Stimulated activated memory B cell treated with anti-CD40 and anti-IgM and Interleukin-4, amounts not matched to agents 10 μg/mL and 1 μg/mL and 100 μg/mL, for 72 hours (primary cell): ENCODE measurements at places on chromosomes 1 and 21.
A peak's percentile ranks its signal among the peaks of the same experiment; 100 is the strongest.

- no peak for ATAC-seq
Observed at GRCh38 chr1:197961449-197961848, 44.3 kb downstream of the LHX9 start.

- ATAC-seq = no peak
Observed at GRCh38 chr1:84286071-84286470, 15.4 kb upstream of the SAMD13 start.

DNA sequence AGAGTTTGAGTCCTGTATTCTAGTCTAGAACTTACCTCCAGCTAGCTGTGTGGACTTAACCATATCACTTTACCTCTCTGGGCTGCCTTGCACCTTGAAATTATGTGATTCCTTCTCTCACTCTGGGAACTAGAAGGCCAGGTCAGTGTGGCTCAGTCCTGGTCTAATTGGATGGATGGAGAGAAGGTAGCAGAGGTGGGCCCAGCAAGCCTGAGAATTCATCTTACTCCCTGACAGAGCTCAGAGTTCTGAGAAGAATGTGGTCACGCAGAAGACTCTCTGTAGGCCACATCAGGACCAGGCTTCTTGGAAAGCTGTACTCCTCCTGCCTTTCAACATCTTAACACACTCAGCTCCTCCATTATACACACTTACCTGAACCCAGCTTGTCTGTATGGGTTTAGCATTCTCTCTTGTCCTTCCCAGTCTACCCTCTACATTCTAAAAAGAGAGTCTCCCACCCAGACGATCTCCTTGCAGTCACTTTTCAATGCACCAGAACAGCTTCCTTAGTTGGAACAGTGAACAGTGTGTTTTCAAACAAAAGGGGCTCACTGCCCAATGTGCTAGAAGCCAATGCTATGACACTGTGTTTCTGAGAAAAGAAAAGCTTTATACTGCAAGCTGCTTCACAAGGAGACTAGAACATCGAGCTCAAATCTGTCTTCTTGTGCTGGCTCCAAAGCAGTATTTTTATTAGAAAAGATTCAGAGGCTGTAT lies 60.5 kb downstream of the CAPN9 start:
- no peak for ATAC-seq

DNA sequence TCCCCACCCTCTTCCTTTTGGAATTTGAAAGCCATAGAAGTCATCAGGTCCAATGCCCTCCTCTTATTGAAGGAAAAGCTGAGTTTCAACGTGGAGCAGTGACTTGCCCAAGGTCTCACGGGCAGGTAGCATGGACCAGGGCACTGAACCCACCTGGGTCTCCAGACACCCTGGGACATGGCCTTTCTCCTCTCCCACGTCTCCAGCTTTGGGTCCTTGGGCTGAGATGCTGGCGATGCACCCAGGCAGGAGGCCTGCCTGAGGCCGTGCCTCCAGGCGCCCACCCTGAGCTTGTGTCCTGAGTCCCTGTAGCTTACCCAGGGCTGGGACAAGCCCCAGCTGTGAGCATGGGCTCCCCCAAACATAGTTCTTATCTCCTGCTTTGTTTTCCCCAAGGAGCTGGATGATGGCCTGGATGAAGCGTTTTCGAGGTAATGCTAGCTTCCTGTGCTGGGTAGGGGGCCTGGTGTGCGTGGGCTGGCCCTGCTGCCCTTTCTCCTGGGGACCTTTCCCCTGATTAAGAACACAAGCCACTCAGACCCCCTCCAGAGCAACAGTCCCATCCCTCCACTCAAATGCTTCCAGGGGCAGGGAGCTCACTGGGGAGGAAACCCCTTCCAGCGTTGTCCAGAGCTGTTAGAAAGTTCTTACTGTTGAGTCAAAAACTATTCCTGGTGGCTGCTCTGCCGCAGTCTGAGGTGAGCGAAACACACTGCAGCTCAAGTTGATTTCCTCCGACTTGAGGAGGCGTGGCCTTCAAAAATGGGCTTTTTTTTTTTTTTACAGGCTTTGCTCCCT lies 21.6 kb downstream of the LDLRAP1 start:
- ATAC-seq = no peak

DNA sequence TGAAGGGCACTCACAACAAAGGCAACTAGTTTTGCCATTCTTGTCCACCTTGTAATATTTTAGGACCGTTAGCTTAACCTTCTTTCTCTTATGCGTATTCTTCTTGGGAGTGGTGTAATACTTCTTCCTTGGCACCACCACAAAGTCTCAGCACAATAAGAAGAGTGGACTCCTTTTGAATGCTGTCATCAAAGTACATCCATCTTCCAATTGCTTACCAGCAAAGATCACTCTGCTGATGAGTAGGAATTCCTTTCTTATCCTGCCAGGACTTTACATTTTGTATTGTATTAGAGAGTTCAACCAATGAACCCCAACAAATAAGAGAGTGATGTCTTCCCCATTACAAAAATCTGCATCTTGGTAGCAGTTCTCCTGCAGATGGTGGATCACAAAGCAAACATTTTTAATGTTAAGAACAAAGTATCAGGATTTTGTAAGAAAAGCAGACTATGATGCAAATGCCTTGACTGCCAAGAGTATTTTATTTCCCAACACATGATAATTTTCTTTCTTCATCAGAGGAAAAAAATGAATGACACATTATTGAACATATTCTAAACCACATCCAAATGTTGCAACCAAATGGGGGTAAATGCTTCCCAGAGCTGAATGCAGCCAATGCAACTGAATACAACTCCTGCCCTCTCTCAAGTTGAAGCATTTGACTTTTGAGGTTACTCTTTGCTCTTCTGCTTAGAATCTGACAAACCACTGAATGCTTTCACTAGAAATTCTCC lies 5.1 kb upstream of the ARNT start:
- ATAC-seq = no peak

DNA sequence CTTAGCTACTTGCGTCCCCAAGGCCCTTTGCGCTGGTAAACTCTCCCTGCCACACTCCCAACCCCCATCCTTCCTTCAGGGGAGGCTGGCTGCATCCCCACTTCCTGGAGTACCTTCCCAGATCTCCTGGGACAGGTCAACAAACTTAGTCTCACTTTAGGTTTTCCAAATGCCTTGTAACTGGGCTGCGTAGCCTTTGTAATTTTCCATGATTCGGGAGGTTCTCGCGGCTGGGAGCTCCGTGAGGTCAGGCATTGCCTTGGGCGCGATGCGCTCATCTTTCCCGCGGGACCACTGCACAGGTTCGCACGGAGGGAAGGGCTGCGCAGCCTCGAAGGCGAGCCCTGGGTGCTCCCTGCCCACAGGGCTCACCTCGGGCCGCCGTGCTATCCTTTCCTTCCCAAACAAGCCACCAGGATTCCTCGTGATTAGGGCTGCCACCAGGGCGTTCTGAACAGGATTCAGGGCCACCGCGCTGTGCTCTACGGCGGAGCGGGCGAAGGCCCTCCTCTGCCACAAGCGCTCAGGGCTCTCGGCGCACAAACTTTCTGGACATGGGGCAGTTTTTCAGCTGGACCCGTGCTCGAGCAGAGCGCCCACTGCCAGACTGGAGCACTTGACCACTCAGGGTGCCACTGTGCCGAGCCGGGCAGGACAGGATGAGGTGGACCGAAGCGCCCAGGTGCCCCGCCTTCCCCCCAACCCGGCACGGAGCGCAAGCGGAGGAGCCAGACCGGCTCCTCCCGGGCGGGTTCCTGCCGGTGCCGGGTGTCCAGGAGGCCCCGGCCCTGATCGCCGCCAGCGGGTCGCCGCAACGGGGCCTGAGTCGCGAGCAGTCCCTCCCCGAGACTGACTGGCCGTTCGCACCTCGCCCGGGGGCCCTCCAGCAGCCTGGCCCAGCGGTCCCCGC lies 1.1 kb downstream of the TMPRSS2 start:
- no peak for ATAC-seq

DNA sequence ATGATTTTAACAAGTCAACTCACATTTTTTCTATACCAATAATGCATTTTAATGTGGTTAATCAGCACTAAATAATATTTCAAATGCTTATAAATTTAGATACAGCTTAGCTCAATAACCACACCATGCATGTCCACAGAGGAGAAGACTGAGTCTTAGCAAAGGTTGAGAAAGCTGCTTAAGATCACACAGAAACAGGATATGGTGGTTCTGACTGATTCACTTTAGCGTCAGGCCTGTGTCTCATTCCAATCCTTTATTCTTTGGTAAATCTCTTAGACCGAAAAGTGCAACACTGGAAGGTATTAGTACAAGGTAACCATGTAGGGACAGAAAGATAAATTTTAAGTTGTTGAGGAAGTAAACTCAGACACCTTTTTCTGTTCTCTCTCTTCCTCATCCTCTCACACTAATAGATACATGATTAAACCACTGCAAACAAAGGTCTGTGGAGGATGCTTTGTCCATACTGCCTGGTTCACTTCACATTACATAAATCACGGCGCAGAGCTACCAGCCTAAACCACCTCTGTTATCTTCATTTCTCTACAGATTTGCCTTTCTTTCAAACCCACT lies 139.0 kb downstream of the DPYD start:
- ATAC-seq = no peak

DNA sequence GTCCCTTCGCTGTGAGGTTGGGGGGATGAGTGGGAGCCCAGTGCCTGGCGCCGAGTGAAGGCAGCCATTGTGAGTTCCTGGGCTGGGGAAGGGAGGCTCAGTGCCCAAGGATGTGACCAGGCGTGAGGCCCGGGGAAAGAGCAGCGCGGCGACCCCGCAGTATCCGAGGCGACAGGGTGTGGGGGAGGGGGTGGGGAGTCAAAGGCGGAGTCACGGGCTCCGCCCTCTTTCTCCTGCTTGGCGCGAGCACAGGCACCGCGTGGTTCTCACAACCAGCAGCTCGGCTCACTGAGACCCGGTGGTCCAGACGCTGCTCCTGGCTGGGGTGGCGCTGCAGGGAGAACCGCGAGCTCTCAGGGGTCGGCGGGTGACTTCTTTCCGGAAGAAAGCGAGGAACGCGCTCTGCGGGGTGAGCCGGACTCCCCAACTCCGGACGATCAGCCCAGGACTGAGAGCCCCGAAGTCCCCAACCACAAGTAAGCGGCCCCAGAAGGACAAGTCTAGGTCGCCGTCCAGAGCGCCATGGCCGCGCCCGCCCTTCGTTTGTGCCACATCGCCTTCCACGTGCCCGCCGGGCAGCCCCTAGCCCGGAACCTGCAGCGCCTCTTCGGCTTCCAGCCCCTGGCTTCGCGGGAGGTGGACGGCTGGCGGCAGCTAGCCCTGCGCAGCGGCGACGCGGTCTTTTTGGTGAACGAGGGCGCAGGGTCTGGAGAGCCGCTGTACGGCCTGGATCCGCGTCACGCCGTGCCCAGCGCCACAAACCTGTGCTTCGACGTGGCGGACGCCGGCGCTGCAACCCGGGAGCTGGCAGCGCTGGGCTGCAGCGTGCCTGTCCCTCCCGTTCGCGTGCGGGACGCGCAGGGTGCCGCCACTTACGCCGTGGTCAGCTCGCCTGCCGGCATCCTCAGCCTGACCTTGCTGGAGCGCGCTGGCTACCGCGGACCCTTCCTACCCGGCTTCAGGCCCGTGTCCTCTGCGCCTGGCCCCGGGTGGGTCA lies at the start of gene HPDL:
TSS of gene HPDL (plus strand) at position 269 of the 997 bp plus-strand sequence. CDS start at position 523, 254 bp downstream.
- ATAC-seq = peak; percentile 87
